ENCODE measurements at places on chromosomes 7 and 10.

DNA sequence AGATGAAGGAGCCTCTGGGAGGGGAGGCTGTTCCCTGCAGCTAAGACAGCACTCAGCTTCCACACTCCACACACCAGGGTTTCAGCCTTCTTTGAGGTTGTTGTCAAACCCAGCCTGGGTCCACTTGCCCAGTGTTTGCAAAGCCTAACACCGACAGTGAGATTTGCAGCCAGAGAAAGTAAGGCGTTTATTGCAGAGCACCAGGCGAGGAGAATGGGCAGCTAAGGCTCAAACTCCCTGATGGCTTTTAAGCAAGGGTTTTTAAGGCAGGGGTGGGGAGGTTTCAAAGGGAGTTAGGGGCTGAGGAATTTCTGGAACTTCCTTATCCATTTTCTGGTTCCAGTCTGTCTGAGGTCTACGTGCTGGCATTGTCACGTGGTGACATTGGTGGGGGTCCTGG is 4.7 kb upstream of the ZNF775 start:
- no peak for DNase-seq

DNA sequence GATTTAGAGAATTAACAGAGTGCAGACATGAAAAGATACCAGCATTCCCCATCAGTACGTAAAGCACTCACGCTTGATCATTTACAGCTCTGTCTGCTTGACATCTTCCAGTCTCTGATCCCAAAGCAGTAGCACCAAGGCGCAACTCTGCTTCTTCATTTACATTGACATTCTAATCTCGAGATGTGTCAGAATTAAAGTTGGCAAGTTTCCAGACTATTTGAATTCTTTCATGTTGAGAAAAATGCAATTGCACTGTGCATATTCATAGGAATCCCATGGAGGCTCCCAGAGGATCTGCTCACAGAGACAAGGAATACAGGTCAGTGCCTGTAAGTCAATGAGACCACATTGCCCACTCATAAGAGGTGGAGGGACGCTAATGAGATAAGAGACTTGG is 183.9 kb downstream of the LRRN3 start:
- DNase-seq: no peak

DNA sequence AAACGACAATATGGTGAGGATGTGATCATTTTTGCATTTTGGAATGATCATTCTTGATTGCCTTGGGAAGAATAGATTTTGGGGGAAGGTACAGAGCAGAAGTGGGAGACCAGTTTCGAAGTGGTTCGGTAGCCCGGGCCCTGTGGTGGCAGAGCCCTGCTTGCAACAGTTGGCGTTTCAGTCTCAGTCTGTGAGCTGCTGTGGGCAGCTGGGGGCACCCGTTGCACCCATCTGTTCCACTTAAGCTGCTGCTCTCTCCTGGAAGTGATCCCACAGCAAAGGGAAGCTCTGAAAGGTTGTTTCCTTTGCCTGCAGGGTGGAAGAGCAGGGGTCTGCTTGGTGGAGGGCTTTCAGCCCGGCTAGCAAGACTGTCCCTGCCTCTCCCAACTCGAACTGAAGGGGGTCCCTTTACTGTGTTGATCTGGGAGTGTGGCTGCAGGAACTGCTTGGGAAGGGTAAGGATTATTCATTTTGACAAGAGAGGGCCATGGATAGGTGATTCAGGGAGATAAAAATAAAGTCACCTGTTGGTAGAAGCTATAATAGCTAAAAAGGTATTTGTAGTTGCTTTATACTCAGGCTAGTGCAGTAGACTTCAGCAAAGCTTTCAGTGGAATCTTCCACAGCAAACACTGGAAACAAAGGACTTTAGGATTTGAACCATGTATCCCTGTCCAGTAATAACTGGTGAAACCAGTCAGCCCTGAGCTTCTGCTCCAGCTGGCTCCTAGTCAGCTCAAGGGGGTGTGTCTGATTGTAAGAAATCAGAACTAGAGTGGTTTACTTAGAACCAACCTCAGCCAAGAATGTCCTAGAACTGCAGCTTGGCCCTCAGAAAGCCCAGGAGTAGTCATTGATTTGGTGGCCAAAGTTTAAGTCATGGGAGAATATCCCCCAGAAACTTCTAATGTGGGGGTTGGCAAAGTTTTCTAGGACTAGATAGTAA is 53.1 kb upstream of the PDCD4 start:
- no peak for DNase-seq

DNA sequence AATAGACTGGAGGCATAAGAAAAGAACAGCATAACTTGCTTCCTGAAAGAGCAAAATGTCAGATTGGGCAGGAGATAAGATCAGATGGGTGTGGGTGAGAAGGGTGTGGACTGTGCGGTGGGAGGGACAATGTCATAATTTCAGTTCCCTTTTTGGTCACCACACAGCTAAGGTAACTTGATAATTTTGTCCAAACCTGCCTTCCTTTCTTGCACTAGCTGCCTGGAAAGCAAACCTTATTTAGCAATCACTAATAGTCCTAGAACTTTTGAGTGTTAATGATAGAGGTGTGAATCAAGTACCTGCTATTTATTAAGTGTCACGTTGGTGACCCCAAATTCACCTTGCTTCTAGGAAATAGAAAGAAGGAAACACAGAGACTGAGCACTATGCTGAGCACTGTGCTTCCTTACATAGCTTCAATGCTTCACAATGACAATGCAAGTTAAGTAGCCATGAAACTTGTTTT is 72.4 kb upstream of the SP4 start:
- no peak for DNase-seq

DNA sequence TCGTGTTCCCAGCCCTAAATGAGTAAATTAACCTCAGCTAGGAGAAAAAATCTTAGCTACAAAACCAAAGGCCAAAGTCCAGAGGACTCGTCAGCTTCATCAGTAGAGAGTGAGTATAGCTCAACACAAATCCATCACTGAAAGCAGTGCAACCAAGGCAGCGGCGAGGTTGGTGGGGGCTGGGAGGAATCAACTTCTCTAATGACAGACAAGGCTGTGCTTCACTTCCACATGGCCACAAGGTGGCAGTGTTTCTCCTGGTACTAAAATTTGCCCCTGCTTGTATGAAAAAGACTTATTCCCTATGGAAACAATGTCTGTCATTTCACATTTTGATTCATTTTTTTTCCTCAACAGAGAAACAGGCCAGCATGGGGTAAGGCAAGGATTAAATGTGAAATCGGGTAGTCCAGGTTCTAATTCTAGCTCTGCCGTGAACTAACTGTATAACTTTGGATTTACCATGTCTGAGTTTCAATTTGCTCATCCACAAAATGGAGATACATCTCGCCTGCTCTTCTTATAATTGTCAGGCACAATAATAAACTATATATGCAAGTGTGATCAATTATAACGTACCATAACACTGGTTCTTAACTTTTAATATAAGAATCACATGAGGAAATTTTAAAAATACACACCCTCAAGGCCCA is 39.3 kb downstream of the FAS start:
- peak; percentile 47 for DNase-seq

DNA sequence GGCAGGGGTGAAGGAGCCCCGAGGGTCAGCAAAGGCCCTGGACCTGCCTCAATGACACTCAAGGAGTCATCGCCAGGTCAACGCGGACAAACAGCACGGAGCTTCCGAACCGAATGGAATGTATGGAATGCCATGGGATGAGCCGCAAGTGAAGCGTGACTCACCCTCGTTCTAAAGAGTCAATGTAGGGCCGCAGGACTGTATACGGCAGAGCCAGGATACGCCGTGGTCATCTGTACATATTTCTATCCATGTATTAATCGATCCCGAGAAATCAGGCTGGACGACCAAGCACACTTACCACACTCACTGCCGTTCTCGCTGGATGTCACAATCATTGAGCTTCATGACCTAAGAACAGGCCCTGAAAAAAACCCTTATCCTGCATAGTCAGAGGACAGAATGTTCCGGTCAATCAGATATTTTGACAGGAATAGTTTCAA is 4.3 kb downstream of the SNX8 start:
- peak; percentile 16 for DNase-seq

GRCh38 chr10:34505338-34505737 is 309.8 kb downstream of the PARD3 start:
- DNase-seq: no peak

- no peak for DNase-seq
Measured at GRCh38 chr10:63666836-63667383, 145.7 kb downstream of the REEP3 start.

- DNase-seq: no peak
Measured at GRCh38 chr7:158705234-158705850, 738 bp upstream of the NCAPG2 start.

- no peak for DNase-seq
Measured at GRCh38 chr7:128197589-128197988, 43.5 kb upstream of the LEP start.

GRCh38 chr10:66748217-66748616 is 177.6 kb upstream of the LRRTM3 start:
- DNase-seq: no peak

DNA sequence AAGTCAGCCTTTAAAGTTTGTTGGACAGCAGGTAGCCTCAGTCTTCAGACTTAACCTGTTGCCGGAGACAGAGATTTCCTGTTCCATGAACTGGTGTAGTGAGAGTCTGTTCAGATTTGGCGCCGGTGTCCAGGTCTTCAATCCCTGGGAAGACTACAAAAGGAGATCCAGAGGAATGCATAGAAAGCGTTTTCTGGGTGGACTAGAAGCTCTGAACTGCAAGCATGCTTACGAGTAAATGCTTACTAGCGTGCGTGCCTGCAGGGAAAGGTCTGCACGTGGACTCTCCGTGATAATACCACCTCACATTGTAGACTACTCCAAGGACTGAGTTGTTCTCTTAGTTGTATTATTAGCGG is 878 bp downstream of the GLRX3 start:
- no peak for DNase-seq

DNA sequence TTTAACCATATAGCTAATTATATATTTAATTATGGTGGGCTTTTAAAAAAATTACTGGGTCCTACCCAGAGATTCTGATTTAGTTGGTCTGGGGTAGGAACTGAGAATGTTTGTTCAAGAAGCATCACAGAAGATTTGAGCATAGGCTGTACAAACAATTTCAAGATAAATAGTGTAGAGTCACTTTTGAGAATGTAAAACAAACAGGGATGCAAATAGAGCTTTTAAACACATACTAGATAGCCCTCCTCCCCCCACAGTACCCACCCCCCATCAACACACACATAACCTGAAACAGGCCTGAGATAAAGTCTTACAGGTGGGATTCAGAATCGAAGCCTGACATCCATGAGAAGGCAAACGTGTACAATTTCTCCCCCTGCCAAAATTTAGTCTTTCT is 15.6 kb upstream of the REEP3 start:
- DNase-seq: no peak

DNA sequence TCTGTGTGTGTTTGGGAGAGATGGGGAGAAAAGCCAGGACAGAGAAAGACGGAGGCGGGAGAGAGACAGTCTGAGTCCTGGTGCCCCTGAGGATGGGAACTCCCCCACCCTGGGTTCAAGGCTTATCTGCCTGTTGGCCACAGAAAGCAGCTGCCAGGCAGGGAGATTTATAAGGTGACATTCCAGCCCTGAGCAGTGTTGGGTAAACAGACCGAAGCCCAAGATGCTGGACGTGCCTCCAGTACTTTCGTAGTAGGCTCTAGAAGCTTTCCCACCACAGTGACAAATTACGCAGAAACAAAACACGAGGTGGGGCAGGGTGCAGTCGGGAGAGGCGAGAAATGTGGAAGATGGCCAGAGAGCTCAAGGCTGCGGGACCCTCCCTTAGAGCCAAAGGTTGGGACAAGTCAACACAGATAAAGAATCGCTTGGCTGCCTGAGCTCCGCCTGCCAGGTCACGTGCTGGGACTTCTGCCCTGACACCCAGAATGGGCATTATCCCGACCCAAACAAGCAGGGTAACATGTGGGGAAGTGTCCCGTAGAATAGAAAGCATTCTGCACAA is 41.1 kb downstream of the CCDC3 start:
- peak; percentile 22 for DNase-seq

DNA sequence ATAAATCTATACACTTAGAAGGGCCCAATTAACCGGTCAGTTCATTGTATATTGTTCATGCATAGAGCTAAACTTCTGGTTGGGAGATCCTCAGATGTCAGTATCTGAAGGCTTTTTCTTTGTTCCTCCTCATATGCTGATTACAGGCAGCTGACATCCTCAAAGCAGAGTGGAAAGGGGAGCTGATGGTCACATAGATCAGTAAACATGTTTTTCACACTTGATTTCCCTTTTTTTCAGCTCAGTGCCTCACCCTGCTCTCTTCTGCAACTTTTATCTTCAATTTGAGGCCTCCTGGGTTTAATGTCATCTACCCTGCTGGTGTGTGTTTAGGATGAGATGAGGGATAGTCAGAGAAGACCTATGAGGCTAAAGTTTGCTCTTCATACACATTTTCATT is 297.9 kb upstream of the FZD1 start:
- DNase-seq: no peak

- DNase-seq: no peak
Measured at GRCh38 chr7:17010637-17011300, 129.0 kb upstream of the AGR3 start.

- no peak for DNase-seq
Measured at GRCh38 chr7:93140582-93141191, 7.5 kb downstream of the SAMD9L start.

- no peak for DNase-seq
Measured at GRCh38 chr10:119290301-119291048, 83.1 kb downstream of the GRK5 start.

DNA sequence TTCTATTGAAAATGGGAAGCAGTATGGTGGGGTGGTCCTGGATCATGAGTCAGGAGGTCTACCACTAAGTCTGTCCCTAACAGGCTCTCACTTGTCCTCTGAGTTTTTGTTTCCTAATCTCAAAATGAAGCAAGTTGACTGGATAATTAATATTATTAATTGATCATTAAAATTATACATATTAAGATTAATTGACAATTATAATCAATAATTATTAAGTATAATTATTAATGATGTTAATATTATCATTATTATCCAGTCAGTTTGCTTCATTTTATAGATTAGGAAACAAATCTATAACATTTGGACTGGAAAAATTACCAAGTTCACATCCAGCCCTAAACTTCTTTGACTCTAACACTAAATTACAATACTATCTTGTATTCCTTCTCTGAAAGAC is 174.2 kb upstream of the KMT2E start:
- DNase-seq: no peak

DNA sequence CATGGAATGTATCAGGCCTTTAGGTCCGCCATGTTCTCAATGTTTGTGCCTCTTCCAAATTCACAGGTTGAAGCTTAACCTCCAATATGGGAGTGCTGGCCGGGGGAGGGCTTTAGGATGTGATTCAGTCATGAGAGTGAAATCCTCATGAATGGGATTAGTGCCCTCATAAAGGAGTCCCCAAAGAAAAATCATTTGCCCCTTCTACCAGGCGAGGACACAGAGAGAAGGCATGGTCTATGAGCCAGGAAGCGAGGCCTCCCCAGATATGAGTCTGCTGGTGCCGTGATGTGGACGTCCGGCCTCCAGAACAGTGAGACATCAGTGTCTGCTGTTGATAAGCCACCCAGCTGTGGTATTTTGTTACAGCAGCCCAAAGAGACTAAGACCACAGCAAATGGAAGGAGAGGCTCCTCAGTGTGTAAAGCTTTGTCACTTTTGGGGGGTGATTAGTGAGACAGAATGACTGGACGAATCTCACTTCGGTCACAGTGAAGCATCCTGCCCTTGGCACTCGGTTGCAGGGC is 231.3 kb upstream of the KLF6 start:
- DNase-seq: no peak

- no peak for DNase-seq
Measured at GRCh38 chr10:125991392-125991791, 95.0 kb downstream of the FANK1 start.

- DNase-seq: no peak
Measured at GRCh38 chr7:131254211-131254610, 73.5 kb upstream of the MKLN1 start.

- DNase-seq: no peak
Measured at GRCh38 chr10:8235253-8236027, 181.0 kb downstream of the GATA3 start.
